ENCODE measurements at places on chromosomes 3 and 15.

GRCh38 chr3:115401298-115401697 is 222.0 kb upstream of the GAP43 start:
- no peak for DNase-seq

- DNase-seq: no peak
Observed at GRCh38 chr15:79431636-79432344, at the start of gene MINAR1. MINAR1 (plus strand) TSS chr15:79432336; CDS start chr15:79456148, 23,812 bp downstream.

DNA sequence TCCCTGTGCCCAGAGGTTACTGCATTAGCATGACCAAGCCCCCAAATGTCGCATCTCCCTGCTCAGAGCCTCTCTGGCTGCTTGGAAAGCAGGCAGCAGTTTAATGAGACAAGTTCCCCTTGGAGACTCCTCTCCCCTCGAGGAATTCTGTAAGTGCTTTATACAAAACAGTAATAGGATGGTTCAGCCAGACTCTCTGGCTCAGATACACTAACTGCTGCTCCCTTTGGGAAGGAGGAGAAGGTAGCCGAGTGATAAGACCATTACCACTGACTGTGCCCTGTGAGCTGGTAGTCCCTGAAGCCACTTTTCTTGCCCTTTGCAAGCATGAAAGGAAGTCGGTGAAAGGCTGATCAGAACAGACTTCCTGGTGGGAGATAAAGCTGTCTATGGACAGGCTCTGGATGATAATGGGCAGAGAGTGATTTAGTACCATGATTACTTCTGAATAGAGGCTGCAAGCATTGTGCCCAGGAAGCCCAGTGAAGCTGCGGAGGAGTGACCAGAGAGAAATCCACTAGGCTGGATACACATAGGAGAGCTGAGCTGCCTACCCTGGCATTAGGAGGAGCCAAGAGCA is 100.8 kb downstream of the SEMA6D start:
- no peak for DNase-seq

GRCh38 chr3:187616307-187616972 is 53.8 kb downstream of the SST start:
- DNase-seq: peak; percentile 58

DNA sequence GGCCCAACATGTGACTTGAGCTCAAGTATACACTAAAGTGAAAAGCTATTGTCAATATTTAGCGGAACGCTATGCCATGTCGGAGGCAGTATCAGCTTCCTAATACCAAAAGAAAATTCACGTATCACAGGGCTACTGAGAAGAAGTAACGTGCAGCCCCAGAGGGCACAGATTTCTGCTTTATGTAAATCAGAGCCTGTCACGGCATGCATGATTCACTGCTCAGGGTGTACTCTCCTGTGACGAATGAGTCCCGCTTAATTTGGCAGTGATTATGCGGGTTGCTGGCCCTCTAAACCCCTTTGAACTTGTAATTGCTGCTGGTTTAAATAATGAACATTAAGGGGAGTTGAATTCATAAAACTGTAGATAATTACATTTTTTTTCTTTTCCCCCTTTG is 85.3 kb downstream of the MEIS2 start:
- no peak for DNase-seq

- DNase-seq: no peak
Observed at GRCh38 chr15:67937153-67937761, 97.4 kb upstream of the RNU6-1 start.

GRCh38 chr3:124409650-124410275 is 320.5 kb upstream of the UMPS start:
- DNase-seq: no peak

DNA sequence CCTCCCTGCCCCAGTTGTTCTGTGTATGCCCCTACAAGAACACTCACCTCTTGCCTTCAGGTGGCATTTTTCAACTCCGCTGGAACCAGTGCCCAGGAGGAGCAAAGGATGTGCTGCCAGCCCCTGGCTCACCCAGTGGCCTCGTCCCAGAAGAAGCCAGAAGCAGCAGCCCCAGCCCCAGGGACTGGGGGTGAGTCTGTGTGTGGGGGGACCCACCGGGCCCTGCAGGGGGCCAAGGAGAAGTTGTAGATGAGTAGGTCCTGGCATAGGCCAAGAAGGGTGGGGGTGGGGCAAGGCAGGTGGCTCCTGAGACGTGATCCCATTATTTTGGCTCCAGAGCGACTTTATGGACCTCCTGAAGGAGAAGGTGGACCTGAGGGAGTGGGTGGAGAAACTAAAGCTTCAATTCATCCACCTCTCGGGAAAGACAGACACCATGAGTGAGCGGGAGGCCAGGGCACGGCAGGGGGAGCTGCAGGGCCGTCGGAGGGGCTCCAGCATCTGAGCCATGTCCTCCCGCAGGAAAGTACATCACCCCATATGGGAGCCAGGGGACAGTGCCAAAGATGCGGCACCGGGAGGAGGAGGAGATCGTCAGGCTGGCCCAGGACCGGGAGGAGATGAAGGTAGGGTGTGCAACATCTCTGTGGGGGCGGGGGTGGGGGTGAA is 29.3 kb downstream of the NGRN start:
- no peak for DNase-seq

- no peak for DNase-seq
Observed at GRCh38 chr3:159886050-159886449, 102.6 kb upstream of the IL12A start.

GRCh38 chr3:71532639-71533395 is 50.7 kb downstream of the FOXP1 start:
- no peak for DNase-seq

DNA sequence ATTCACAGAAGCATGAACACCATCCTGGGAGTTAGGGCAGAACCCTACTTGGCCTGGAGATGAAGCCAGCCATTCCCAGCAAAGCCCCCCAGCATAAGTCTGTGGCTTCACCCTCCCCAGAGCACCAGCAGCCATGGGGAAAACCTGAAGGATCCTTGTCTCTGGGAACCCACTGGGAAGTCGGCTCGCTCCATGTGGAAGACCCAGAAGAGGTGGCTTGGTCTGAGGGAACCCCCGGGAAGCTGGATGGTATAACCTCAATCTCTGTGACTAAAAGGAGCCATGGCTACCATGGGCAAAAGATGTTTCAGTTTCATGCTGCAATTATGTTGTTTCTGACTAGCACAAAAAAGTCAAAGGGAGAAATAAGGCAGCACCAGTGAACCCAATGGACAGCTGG is 11.8 kb upstream of the RPUSD3 start:
- DNase-seq: no peak

- DNase-seq: no peak
Observed at GRCh38 chr3:48187579-48188265, 495 bp downstream of the CDC25A start.

- no peak for DNase-seq
Observed at GRCh38 chr3:117252651-117253050, 543.1 kb downstream of the TUSC7 start.

DNA sequence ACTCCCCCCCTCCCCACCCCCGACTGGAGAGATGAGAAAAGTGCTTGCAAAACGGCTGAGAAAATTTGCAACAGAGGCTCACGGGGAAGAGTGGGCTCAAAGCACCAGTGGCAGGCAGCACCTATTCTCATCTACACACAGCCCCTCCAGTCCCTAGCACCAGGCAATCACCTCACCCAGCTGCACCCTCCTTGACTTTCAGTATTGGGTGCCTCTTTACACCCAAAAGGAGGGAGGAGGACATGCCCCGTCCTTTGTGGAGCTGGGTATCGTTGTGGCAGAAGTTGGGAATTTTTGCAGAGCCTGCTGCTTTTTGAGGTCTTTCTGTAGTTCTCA is 182.8 kb upstream of the TOPAZ1 start:
- DNase-seq: no peak

DNA sequence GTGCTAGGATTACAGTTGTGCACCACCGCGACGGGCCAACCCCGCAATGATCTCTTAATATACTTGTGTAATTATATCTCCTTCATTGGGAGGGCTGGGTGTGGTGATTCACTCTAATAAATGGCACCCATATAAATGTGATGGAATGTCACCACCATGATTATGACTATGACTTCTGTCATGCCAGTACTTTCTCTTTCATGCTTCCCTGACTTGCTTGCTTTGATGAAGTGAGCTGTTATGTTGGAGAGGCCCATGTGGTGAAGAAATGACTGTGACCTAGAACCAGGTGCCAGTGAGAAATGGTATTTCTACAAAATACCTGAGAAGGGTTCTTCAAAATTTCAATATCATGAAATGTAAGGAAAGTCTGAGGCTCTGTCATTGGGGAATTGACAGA is 24.4 kb upstream of the TP63 start:
- no peak for DNase-seq

DNA sequence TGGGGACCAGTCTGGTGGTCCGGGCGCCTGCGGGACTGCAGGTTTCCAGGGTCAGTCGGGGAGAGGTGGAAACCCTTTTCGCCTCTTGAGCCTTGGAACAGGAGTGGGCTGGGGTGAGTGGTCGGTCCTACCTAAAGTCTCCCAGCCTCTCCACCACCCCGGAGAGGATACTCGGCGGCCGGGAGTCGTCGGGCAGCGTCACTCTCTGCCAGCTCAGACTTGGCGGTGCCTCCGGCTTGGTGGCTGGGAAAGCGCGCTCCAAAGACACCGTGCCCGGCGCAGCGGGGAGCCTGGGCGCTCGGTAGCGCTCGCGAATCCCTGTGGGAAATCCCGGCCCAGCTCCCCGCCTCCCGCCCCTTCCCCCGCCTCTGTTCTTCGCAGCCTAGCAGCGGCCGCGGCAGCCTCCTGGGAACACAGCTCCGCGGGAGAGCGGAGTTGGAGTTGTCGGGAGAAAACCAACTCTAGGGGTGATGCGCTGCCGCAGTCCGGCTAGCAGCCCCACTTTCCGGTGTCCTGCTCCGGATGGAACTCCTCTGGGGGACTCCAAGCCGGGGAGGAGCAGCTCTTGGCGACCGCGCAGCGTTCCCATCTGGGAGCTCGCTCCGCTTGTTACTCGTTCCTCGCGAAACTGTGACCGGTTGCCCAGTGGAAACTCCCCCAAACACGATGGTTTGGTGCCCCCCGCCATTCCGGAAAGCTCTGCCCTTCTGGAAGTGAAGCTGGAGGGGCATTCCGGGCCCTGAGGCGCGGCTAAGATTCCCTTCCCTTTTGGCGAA is 1.4 kb downstream of the EPHB1 start:
- no peak for DNase-seq

DNA sequence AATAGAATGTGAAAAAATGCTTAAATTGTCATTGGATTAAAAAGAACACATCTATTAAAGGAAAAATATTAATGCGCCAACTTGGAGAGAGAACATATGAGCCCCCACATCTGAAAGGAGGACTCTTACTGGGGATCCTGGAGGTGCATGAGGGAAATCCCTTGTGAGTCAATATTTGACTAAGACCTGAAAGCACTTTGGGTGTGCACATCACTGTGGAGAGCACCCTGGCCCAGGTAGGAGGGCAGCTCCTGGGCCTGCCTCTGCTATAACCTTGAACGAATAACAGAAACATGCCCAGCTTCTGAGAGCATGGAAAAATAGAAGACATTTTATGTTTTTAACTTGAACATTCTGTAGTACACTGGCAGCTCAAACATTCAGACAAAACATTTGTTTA is 199.8 kb downstream of the GAP43 start:
- no peak for DNase-seq

GRCh38 chr15:40092979-40093869 is 15.5 kb downstream of the BMF start:
- DNase-seq: no peak

DNA sequence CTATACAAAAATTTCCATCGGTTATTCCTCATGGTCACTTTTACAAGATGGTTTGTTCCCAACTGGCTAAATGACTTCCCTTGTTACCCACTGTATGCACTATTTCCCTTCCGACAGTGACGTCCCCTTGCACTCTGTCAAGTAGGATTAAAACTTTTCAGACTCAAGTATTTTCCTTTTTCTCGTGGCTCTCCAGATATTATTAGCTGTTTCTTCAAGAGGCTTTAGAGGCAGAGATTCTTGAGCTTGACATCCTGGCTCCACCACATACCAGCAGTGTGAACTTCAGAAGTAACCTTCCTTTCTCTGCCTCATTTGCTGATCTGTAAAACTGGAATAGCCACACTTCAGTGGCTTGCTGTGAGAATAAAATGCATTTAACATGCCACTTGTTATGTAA is 14.0 kb downstream of the CSNK1G1 start:
- no peak for DNase-seq

- DNase-seq: no peak
Observed at GRCh38 chr15:39275066-39275465, 305.8 kb upstream of the THBS1 start.

- DNase-seq: no peak
Observed at GRCh38 chr3:118900737-118901525, 133.7 kb downstream of the IGSF11 start.

DNA sequence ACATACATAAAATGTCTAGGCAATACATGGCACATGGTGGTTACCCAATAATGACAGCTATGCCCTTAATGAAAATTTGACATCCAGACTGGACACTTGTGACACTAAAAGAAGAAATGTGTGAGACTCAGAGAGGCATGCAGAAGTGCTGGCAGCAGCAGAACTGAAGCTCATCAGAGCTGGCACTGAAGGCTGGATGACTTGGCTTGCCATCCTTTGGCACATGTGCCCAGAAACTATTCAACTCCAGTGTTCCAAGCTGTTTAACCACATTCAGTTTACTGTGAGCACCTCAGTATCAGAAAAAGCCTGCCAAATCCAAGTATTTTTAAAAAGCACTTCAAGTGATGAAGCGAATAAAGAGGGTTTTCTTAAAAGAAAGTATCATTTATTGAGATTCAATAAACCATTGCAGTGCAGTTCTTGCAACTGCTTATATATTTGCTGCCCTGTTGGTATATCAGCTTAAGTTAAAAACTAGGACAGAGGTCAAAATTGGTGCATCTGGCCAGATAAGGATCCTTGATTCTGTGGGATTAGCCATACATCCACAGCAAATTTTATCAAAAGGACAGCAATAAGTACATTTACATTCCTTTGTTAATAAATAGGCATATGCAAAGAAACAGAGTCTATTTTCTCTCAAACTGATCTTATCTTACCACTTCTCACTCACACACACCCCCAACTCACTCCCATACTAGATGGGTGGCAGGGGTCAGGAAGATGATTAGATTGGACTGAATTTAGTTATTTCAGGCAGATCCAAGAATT is 15.8 kb downstream of the IGSF11 start:
- DNase-seq: no peak

GRCh38 chr3:59878038-59878427 is 828.2 kb upstream of the CFAP20DC start:
- no peak for DNase-seq

DNA sequence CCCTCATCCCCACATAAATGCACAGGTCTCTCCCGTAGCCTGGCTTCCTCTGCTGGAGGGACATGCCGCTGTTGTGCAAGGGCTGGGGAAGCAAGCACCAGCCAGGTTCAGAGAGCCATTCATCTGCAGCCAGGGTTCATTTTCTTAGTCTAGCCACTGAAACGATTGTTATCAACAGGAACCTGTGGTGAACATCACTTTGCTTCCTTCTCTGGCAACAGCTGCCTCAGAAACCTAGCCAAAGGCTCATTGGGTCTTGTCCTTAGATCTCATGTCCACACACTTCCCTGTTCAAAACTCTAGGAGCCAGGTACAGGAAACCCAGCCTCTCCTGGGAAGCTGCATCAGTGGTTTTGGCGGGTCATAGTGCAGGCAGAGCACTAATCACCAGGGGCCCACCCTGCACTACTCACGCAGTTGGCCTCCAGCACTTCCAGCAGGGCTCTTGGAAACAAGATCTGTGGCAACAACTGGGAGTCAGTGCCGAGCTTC is 47.0 kb downstream of the OXNAD1 start:
- DNase-seq: peak; percentile 55

Measured in activated T-cell treated with anti-CD3 and anti-CD28 coated beads, Interleukin-2, amount 50 U/mL, for 24 hours (primary cell).